ENCODE measurements at places on chromosomes 3 and 15.

DNA sequence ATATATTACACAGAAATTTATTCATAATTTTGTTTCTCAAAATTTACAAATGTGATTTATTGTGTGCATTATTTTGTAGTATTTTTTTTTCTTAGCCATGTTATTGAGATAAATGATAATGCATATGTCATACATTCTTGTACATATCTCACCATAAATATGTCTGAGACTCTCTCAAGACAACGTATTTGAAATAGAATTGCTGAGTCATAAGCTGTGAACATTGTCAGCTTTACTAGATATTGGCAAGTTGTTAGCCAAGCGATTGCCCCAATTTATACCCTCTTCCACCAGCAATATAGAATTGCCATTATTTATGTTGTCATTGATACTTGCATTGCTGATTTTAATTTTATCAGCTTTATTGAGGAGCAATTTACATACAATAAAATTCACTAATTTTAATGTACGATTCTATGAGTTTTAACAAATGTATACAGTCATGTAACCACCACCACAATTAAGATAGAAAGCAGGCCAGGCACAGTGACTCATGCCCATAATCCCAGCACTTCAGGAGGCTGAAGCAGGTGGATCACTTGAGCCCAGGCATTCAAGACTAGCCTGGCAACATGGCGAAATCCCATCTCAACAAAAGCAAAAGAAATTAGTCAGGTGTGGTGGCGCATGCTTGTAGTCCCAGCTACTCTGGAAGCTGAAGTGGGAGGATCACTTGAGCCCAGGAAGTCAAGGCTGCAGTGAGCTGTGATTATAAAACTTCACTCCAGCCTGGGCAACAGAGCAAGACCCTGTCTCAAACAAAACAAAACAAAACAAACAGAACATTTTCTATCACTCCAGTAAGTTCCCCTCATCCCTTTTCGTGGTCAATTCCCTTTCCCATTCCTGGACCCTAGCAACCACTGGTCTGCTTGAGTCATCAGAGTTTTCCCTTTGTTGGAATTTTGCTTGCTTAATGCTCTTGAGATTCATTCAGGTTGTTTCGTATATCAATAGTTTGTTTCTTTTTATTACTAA, 373.1 kb downstream of the MFSD1 start:
- DNase-seq: no peak

DNA sequence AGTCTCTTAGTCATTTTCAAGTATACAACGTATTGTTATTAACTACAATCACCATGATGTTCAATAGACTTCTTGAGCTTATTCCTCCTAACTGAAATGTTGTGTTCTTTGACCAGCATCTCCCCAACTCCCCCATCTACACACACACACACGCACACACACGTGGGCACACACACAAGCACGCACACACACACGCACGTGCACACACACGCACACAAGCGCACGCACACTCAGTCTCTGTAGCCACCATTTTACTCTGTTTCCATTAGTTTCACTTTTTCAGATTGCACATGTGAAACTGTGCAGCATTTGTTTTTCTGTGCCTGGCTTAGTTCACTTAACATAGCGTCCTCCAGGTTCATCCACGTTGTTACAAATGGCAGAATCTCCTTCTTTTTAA, 247.0 kb downstream of the XXYLT1 start:
- no peak for DNase-seq

GRCh38 chr3:20326541-20326940, 140.5 kb upstream of the SGO1 start:
- DNase-seq: no peak

DNA sequence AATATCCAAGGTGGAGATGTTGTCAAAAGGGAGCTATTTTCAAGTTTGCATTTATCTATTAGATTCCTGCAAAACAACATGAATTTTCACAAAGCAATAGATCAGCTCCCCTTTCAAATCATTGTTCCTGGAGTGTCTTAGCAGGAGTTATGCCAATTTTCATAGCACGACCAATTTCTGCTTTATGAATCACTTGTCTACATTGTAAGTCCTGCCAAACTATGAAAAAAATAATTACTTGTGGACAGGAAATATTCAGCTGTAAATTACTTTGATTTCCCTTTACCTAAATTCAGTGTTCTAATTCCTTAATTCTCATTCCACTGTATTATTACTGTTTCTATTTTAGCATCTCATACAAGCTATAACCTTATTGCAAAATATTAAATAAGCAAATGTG, 1289.6 kb downstream of the NSUN3 start:
- no peak for DNase-seq

- peak; percentile 63 for DNase-seq
Observed at GRCh38 chr3:138051947-138052802, 42.2 kb downstream of the CLDN18 start.

DNA sequence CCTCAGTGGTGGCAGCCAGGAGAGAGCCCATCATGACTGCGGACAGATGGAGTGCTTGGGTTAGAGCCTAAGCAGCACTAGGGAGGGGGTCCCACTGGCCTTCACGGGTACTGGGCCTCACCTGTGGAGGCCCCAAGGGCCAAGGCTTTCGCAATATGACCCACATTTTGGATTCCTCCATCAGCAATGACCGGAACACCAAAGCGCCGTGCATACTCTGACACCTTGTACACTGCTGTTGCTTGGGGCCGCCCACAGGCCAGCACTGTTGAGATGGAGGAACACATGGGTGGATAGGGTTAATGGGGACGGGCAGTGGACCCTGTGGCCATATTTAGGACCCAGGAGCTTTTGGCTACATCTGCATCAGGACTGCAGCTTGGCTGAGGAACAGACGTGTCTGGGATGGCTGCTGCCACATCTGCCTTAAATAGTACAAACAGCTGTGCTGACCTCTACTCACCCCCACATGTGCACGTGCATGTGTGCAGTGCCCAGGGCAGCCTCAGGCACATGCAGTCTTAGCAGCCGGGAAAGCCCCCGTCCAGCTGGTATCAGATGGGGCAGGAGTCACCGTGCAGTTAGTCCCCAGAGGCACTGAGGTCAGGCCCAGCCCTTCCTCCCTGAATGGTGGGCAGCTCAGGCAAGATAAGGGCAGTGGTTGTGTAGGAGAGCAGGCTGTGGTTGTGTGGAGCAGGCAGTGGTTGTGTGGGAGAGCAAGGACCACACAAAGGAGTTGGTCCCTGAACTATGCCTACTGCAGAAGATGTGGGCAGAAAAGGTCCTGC, 3.3 kb downstream of the NDUFAF3 start:
- DNase-seq: no peak

DNA sequence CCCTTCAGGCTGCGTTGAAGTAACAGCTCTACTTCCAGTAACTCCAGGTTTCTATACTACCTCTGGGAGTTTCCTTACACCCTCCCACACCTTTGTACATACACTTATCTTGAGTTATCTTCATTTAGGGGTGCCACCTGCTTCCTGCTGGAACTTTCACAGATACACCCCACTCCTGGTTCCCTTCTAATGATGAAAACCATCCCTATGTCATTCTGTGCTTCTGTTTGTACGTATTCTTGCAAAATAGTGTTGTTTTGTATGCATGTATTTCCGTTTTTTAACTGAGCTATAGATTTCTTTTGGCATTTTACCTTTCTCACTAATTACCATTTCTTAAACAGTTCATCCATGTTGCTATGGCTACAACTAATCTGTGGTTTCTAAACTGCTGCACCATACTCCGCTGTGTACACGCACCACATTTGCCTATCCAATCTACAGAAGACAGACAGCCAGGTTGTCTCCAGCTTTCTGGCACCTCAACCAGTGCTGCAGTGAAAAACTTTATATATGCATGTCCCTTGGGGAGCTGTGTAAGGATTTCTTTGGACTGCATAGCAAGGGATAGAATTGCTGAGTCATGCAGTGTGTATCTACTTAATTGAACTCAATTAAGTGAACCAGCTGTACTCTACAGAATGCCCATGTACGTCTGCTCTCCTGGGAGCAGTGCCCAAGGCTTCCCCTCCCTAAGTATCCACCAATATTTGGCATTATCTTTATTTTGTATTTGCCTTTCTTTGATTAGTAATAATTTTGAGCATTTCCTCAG, 61.4 kb upstream of the ST8SIA2 start:
- DNase-seq: no peak
